ENCODE measurements at places on chromosomes 11 and 22.

DNA sequence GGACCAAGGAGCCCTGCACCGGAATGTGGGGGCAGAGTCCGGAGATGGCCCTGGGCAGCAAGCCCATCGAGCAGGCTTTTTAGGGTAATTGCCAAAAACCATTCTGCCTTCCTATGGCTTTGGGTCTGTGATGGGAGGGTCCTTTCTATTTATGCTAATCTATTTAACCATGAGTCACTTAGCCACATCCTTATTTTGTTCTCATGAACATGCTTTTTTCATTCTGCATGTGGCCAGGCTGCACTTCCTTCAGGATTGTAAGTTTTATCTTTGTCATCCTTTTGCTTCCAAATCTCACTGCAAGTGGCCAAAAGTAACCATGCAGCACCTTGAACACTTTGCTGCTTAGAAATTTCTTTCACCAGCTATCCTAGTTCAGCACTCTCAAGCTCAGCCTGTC, 88.3 kb downstream of the EFCAB6 start:
- DNase-seq: no peak

DNA sequence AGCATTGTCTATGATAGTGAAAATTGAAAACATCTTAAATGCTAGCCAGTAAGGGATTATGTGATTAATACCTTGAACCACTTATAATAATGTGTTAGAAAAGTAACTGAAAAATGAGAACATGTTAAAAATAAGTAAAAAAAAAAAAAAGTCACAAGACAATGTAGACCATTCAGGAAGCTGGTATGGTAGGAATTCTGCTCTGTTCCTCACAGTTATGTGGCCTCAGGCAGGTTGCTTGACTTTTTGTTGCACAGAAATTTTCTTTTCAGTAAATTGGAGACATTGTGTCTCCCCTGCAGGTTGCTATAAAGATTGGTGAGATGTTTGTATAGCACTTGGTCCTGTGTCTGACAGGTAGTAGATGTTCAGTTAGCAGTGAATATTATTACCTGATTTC, 17.3 kb upstream of the PLET1 start:
- no peak for DNase-seq

DNA sequence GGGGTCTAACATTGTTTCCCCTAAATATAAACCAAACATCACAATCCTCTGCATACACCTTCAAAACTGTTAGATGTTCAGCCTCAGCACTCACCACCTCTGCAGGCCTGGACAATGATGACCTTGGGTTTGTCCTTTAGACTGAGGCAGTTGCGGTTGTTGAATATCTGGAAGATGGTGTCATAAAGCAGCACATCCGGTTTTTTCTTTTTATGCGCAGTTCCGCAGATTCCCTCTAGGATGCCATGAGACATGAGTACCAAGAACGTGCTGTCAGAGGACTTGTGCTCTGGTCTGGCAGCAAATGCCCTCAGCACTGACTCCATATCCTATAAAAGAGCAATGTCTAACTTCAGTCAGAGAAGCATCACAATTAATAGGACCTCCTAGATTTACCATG, 22.8 kb downstream of the CASP5 start:
- peak; percentile 67 for DNase-seq

DNA sequence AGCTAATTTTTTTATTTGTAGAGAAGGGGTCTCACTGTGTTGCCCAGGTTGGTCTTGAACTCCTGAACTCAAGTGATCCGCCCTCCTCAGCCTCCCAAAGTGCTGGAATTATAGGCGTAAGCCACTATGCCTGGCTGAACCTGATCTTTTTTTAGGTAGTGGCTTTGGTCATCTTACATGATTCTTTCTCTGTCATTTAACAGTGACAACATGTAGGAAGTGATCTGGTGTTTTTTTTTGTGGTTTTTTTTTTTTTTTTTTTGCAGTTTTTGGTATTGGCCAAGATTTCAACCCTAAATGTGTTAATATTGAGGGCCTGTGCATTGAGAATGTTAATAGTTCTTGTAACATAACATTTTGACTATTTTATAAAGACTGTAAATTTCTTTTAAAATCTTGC, 8.0 kb upstream of the FERMT3 start:
- DNase-seq: no peak

GRCh38 chr11:65390099-65390941, 3.9 kb downstream of the FRMD8 start:
- no peak for DNase-seq

- peak; percentile 69 for DNase-seq
Observed at GRCh38 chr11:34840736-34841386, 75.3 kb downstream of the APIP start.

GRCh38 chr11:19735157-19735908, 22.7 kb downstream of the NAV2 start:
- DNase-seq: no peak

DNA sequence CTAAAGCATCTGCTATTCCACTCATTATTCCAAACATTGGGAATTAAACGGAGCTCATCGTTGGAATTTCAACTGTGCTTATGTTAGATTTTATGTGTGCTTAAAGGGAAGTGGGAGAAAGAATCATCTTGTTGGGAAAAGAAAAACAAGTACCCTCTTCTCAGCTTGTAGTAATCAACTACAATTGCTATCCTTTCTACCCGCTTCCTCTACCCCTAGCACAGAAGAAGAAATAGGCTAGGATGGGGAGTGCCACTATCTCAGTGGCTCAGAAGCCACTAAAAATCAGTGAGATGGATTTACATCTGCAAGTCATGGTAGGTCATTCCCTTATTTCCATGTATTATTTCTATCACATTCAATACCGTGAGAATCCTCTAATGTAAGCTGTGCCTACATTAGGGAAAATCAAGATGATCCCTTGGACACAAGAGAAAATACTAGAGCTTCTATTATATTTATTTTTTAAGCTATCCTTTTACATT, 97.9 kb upstream of the CD44 start:
- no peak for DNase-seq

DNA sequence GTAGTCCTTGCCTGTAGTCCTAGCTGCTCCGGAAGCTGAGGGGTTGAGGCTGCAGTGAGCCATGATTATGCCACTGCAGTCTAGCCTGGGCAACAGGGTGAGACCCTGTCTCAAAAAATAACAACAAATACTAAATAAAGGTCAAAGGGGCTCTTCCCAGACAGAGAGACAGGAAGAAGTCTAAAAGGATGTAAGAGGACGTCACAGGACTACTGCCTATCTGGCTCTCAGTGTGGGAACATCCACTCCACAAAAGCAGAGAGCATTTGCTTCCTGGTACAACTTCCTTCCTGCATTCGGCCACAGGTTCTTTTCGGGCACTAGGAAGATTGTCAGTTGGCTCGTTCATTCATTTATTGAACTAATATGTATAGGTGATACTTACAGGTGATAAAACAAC, 110.6 kb downstream of the SGSM3 start:
- no peak for DNase-seq

- DNase-seq: peak; percentile 2
Observed at GRCh38 chr22:21568347-21569075, 997 bp downstream of the UBE2L3 start.

GRCh38 chr11:14045417-14045816, 82.9 kb downstream of the SPON1 start:
- DNase-seq: no peak

DNA sequence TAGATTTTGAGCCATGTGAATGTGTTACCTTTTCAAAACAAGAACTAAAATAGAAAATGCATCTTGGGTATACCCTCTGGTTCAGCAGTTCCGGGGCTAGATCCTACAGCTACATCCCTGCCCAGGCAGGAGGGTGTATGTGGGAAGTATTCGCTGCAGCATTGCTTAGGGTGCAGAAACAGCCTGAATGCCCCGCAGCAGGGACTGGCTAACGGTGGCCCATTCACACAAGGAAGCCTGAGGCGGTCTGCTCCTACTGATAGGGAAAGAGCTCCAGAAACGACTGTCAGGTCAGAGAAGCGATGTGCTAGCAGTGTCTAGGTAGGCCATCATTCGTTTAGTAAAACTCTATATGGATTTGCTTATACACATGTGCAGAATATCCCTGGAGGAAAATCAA, 9.9 kb upstream of the RASL10A start:
- no peak for DNase-seq

- no peak for DNase-seq
Observed at GRCh38 chr11:35006389-35007128, 90.1 kb downstream of the PDHX start.

DNA sequence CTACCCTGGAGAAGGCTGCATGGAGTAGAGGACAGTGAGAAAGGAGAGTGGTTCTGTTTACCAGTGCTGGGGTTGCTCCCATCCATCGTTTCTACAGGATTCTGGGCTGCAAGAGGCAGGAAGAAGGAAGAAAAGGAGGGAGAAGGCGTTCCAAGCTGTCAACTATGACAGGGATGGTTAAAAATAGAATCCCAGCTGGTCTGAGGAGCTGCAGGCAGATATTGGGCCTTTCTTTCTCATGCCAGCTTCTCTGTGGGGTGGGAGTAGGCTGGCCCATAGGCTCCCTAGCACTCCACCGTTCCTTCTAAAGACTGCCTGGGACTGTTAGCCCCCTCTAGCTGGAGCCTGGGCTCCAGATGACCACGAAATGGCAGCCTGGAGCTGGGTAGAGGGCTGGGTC, 13.6 kb downstream of the CCKBR start:
- no peak for DNase-seq

DNA sequence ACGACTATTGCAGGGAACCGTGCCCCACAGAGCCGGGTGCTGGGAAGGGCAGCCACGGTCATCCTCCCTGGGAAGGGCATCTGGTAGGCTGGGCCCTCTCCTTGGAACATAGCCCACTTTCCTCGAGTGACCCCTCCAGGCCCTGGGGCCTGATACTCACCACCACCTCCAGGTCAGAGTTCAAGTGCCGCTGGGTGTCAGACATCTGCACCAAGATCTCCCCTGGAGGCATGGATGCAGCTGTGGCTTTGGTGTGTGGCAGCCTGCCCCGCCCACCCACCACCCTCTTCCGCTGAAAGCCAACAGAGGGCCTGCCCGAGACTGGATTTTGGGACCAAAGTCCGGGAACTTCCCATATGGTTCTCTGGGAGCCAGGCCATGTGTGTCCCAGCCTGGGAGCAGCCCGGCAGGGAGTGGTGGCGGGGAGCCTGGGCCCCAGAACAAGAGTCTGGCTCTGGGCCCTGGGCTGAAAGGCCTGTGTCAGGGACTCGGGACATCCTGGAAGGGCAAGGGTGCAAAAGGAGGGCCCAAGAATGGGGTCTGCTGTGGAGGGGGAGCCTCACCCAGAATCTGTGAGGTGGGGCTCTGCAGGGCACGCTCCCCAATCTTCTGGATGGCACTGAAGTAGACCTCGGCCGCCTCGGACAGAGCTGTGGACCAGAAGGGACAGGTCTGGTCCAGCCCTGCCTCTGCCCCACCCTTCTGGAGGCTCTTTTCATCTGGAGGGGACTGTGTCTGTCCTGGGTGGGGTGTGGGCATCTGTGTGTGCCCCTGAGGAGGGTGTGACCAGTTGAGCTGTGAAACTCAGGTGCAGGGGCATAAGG, 2.6 kb downstream of the BAIAP2L2 start:
- DNase-seq: no peak

- DNase-seq: no peak
Observed at GRCh38 chr22:45688600-45689080, 17.0 kb downstream of the ATXN10 start.

DNA sequence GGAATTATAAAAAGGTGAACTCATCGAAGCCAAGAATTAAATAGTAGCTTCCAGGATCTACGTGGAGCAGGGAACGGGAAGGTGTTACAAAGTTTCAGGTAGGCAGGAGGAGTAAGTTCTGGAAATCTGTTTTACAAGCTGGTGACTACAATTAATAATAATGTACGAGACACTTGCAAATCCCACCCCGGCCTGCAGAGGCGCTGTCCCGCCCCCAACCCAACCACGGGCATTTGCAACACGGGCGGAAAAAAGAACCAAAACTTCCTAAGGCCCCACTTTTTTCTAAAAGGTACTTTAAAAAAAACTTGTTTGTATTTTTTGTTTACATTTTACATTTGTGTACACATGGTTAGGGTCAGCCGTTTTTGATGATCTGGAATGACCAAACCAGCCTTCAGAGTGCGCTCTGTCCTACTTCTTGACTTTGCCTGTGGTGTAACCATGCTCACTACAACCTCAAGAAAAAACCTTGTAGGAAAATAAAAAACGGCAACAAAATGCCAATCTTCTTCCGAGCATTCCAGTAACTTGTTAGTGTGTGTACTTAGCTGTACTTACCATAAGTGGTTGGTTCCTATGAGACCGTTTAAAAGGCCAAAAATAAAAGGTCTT, 449.6 kb upstream of the B3GAT1 start:
- DNase-seq: no peak

DNA sequence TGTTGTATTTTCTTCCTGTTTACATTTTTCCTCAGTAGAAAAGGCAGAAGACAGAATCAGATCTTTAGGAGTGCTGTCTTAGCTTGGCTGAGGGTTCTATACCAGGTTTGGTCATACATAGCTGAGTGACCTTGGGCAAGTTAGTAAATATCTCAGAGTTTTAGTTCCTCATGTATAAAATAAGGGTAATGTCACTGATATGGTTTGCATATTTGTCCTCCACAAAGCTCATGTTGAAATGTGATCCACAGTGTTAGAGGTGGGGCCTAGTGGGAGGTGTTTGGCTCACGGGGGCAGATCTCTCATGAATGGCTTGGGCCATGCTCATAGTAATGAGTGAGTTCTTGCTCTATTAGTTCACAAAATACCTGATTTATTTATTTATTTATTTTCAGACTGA, 7.5 kb upstream of the HTR3A start:
- no peak for DNase-seq

DNA sequence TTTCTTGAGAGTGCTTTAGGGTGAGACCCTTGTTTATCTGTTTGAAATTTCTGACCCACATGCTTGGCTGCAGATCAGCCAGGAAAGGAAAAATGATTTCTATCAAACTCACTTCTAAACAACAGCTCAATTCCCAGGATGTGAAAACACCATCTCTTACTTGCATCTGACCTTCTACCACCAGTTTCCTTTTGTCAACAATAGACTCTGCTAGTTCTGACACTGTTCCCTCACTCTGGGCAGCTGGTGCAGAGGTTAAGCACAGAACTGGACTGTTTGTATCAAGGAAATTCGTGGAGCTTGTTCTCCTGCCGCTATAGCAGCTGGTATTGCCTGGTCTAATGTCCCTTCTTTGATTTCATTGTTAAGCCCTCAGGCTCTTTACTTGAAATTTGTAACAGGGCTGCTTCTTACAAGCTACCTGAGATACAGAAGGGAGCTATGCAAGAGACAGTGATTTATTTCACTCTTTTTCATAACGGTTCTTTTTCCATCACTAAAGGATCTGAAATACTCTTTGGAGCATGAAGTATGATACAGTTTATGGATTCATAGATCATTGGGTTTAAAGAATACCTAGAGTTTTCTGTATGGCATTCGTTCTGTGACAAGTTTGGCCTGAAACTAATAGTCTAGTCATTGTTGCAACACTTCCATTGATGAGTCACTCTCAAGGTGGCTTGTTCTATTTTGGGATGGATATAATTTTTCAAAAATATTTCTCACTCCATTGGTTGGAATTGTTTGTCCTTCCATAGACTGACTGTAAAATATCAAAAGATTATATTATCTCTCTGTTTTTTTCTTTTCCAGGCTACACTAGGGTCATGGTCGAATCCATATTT, 178.2 kb upstream of the ZC3H12C start:
- DNase-seq: peak; percentile 63

- no peak for DNase-seq
Observed at GRCh38 chr22:45868571-45869339, 108.2 kb downstream of the WNT7B start.

Data from DMS53 (cell line).